ENCODE measurements at places on chromosomes 12 and 14.
A peak's percentile ranks its signal among the peaks of the same experiment; 100 is the strongest.

- no peak for DNase-seq
Observed at GRCh38 chr12:20731274-20731673, 36.1 kb downstream of the SLCO1C1 start.

DNA sequence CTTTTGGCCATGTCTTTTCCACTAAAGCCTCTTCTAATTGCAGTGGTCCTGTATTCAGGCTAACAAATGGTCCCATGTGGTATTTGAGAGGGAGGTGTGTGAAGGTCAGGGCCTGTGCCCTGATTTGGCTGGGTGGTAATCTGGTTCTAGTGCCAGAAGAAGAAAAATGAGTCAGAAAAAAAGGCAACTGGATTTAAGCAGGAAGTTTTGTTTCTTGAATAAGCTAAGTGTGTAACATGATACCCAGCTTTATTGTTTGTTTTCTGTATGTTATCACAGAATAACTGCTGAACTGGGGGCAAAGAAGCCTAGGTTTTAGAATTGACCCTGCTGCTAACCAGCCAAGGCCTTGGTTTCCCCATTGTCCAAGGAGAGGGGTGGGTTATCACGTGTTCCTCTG lies 134.0 kb downstream of the ANO6 start:
- no peak for DNase-seq

DNA sequence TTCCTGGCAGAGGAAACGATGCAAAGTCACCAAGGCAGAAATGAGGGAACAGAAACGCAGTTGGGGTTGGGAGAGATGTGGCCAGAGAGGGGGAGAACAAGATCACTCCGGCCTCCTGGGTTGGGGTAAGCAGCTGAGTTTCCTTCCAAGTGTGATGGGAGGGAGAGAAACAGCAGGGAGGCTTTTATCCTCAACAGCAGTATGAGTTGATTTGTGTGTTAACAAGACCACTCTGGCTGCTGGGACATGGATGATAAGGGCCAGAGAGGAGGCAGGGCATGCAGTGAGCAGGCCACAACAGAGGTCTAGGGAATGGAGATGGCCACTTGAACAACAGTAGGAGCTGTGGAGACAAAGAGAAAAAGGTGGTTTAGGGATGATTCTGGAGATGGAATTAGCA lies 66.8 kb downstream of the GLRX5 start:
- no peak for DNase-seq

GRCh38 chr12:3330976-3331510 lies 160.0 kb upstream of the PRMT8 start:
- DNase-seq: no peak

GRCh38 chr12:110005319-110005973 lies 6.2 kb downstream of the ANKRD13A start:
- DNase-seq: no peak

GRCh38 chr14:62123961-62124360 lies 361.7 kb downstream of the SNAPC1 start:
- DNase-seq: no peak

- DNase-seq: peak; percentile 16
Observed at GRCh38 chr12:95473231-95473883, 595 bp upstream of the METAP2 start.

DNA sequence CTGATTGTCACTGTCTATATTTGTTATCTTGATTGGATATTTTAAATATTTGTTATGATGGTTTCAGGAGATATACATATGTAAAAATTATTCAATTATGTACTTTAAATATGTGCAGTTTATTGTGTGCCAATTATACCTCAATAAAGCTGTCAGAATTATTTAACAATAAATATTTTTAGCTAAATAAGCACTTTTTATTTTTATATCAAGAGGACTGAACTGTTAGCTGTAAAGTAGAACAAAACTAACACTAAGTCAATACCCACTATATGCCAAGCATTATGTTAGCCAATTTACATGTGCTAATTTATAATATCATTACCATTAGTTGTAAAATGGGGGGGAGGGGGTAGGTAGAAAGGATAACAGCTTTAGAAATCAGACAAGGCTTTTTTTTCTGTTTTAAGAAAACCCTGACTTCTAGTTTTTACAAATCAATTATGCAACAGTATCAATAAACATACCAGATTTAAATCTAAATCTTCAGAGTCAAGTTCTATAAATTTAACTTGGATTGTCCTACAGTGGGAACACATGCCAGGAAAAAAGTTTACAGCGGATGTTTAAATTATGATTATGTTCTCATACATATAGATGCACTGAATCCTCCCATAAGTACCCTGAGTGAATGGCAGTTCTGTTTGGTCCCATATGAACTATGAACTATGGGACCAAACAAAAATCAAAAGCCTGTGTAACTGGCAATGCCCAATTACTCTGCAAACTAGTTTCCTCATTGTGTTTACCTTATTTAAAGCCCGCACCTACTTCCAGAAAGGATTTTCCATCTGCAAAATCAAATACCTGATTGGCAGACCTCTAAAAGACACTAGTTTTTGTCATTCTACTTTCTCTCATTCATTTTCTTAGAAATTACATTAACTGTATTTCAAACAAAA lies 2.8 kb downstream of the RALGAPA1 start:
- DNase-seq: no peak

DNA sequence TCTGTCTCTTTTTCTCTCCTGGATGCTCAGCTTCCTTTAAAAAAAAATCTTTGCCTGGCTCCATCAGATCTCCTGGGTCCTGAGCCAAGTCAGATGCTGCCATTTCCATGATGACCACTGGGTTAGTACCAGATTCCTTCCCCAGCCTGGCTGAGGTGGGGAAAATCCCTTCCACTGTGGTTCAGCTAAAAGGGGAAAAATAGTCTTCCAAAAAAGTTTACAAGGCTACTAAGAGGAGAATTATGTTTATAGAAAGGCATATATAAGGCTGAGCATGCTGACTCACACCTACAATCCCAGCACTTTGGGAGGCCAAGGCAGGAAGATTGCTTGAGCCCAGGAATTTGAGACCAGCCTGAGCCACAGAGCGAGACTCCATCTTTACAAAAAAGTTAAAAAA lies 28.4 kb upstream of the GAS2L3 start:
- no peak for DNase-seq

DNA sequence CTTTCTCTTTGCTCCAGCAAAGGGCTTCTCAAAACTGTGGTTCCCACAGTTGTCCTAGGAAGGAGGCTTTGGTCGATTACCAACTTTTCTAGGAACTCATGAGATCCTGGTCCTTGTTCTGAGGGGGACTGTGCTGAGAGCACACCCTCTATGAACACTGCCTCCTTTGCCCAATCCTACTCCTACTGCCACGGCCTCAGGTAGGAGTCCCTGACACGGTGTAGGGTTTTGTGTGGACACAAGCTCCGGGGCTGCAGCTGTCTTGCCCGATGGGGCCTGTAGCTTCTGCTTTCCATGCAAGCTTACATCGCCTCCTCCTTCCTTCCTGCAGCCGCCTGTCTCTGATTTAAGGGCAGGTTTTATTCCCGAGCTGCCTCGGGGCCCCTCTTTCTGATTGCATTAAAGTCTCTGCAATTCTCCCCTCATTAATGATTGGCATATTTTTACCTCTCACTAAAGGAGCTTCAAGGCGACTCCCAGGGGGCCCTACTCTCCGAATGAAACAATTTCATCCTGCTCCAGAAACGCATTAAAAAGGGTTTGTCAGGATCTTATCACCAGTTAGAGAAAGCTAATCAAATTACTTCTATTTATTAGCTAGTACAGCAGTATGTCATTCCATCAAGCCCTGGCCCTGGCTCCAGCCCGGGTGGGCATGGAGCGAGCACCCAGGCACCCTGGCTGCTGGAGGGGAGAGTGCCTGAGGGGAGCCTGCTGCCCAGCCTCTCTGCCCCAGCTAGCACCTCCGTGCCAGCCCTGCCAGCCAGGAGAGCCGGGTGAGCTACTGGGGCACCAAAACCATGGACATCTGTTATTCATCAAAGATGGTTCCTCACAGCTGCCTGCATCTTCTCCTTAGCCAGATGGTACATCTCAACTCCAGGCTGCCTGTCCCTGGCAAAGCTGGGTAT lies 38.0 kb upstream of the ESRRB start:
- DNase-seq: no peak

DNA sequence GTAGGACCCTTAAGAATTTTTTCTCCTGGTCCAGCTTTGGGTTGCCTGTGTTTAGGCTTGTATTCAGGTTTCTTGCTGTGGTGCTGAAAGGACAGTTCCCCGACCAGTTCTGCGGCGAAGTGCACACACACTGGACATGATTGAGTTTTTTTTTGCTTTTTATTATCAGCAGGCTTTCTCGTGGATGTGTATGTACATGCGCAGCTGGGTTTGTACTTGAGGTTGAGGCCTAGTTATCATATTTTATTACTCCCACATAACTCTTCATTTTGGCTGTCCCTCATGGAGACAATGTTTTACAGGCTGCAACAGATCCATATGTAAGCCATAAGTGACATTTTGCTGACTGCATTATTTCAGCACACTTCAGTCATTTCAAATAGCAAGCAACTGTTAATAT lies 2.5 kb downstream of the SCN8A start:
- no peak for DNase-seq

GRCh38 chr12:5094986-5095385 lies 51.3 kb downstream of the KCNA5 start:
- no peak for DNase-seq

DNA sequence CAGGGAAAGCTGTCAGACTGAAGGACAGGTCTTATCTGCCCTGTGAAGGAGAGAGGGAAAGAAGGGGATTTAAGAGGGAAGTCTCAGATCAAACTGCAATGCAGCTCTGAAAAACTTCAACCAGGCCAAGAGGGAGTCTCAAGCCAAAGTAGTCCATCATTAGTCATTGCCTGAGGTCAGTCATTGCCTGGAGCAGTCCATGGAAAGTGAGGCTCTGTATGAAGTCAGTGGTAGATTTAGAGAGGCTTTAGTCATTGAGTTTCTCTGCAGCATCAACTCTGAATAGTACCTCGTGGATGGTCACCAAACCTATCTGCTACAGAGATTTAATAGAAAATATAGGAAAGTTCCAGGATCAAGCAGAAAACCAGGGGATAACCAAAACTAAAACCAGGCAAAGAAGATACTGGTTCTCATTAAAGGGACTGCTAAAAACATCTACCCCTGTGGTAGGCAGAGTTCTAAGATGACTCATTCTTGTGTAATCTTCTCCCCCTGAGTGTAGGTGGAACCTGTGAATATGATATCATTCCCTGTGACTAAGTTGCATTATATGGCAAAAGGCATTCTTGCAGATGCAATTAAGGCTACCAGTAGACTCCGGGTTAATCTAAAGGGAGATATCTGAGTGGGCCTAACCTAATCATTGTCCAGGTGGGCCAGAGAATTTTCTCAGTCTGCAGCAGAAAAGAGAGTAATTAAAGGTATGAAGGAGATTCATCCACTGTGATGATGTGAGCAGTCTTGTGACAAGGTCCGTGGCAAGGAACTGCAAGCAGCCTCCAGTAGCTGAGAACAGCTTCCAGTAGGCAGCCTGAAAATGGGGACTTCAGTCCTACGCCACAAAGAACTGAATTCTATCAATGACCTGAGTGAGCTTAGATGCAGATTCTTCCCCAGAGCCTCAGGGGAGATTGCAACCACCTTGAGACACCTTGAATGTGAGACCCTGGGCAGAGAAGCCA lies 123.1 kb downstream of the GALC start:
- no peak for DNase-seq

- DNase-seq: no peak
Observed at GRCh38 chr12:116142936-116143898, 134.3 kb downstream of the MED13L start.

DNA sequence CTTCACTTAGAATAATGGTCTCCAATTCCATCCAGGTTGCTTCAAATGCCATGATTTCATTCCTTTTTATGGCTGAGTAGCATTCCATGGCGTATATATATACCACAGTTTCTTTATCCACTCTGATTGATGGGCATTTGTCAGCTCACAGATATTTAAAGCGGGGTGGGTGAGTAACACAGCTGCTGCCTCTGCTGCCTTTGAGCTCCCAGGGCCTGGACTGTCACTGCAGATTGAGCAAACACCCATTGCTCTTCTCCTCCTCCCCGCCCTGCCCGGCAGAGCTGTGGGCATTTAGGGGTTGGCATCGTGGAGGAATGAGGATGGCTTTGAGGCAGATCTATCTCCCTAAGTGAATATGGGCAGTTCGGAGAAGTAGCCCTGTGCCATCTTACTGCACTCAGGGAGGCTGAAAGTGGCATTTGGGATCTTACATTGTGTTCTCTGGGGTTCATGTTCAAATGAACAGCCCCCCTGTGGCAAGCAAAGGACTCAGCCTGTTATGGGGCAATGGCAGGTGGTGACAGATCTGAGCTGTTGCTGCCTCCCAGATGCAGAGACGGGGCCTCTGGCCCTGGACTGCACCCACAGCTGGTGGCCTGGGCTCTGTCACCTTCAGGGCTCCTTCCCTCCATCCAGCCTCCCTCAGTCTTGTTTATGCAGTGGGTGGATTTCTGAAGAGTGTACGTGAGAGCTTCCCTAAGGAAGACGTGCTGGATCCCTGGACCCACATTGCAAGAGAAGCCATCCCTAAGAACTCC lies 4.9 kb downstream of the RFLNA start:
- DNase-seq: no peak

- no peak for DNase-seq
Observed at GRCh38 chr12:112664569-112664968, 127.0 kb upstream of the RPH3A start.

DNA sequence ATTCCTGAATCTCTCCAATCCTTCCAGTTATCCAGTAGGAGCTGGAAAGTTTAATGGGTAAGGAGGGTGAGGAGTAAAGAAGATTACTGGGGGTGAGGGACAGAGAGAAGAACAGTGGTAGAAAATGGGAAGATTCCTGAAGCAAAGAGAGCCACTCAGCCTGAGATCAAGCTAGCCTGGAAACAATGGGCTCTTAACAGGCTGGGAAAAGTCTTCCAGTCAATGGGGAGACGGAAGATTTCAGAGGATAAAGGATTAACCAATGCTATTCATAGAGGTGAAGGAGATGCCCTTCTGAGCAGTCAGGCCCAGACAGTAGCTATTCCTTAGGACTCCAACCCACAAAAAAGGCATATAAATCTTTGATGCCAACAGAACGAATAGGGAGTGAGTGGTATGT lies 14.8 kb downstream of the GDF11 start:
- no peak for DNase-seq

DNA sequence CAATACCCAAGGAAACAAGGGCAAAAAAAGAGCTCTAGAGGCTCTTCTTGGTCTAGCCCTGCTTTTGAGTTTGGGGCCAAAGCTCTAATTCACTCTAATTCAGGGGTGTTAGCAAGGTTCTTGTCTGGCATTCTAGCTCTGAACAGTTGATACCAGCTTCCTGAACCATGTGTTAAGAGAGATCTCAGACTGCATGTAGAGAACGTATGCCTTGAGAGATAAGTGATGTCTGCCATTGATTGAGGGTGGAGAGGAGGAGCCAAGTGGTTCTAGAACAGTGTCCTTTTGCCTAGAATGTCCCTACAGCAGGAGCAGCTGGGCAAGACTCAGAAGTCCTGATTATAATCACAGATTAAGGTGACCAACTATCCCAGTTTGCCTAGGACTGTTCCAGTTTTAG lies 18.2 kb upstream of the POC1B start:
- no peak for DNase-seq

- DNase-seq: no peak
Observed at GRCh38 chr14:31251028-31251958, 43.7 kb upstream of the HECTD1 start.

GRCh38 chr14:101733211-101733610 lies 28.3 kb upstream of the PPP2R5C start:
- DNase-seq: no peak

- no peak for DNase-seq
Observed at GRCh38 chr12:55707219-55707671, 459 bp downstream of the ITGA7 start.
